ENCODE measurements at places on chromosomes 2 and 18.

DNA sequence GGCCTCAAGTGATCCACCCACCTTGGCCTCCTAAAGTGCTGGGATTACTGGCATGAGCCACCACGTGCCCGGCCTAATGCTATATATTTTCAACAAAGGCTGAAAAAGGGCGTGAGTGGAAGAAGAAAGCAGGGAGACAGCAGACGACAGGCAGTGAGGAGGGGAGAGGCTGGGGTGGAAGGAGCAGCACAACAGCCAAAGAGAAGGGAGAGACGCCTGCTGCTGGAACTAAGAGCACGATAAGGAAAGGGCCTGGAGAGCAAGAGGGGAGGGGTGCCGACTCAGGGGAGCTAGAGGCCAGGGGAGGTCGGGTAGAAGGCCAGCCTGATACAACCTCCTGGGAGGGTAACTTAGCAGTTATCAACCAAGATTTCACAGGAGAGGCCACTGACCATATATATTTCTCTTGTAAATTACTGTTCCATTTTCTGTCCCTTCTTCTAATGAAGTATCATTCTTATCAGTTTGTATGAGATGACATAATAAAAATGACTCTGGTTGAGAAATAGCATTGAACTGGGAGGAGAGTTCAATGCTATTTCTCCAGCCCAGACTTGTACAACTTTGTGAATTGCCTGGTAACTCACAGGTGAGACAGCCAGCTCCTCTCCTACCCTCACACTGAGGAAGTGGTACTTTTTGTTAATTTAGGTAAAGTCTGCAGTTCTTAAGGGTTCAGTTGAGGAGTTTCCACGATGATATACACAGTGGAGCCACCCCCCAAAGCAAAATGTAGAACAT lies 5.8 kb upstream of the RNU4ATAC start:
- DNase-seq: no peak

DNA sequence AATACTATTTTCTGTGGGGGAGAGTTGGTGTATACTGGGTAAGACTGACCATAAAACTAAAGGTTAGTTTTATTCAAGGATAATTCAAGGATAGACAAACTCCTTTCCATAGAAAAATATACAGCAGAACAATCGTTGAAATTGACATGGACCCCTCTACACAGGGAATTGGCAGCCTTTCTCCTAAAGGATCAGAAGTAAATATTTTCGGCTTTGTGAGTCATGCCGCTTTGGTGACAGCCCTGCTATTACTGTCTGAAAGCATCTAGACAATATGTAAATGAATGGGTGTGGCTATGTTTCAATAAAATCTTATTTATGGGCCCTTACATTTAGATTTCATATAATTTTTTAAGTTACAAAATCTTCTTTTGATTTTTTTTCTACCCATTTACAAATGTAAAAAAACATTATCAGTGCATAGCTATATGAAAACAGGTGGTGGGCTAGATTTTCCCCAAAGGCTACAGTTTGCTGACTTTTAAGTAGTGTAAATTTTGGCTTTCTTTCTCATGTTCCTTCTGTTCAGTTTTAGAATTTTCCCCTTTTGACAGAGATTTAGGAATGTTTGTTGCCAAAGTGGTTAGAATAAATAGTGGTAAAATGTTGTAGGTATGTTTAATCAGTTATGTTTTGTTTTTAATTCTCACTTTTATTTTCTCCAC lies 270.6 kb downstream of the DCC start:
- no peak for DNase-seq

DNA sequence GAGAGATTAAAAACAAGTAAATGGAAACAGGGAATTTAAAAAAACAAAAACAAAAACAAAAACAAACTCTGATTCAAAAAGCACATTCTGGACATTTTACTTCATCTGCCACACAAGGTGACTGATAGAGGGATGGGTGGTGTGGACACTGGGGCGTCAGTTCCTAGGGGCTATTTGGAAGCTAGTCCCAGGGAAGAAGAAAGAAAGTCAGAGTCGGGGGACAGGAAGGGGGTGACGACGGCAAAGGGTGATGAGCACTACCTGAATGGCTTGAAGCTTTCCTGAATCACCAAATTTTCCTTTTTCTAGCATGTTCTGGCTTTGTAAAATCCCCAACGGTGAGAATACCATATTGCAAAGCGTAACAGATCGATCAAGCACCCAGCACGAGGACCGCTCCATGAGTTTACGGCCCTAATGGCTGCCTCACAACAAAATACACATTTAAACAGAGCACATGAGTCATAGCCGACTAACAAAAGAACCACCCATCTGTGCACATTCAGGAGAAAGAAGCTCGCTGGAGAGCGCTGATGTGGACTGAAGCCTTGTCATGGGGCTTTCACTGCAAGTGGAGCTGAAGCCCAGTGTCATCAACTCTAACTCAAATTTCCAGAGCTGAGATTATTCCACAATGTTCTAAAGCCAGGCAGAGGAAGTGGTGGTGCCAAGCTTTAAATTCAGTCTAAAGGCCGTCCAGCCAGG lies 178.9 kb downstream of the LNPK start:
- DNase-seq: peak; percentile 86

- DNase-seq: no peak
Observed at GRCh38 chr2:207640661-207641060, 15.5 kb upstream of the METTL21A start.

DNA sequence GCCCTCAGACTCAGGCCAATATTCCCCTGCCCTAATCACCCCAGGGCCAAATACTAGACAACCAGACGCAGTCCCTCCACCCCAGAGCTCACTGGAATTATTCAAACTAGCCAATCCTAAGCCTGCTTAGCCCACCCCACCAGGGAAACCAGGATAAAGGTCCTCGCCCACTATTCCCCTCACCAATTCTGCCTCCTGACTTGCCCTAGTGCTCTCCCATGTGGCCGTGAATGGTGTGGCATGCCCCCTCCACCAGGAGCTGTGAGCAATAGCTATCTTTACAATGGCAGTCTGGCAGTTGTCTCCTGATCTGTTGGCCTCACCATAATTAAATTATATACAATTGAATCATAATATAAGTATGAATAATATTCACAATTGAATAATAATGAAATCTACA lies 42.3 kb downstream of the FAM124B start:
- peak; percentile 29 for DNase-seq
